ENCODE measurements at places on chromosomes 3 and 15.

GRCh38 chr3:27533718-27534573 is 49.8 kb upstream of the SLC4A7 start:
- DNase-seq, result peak; percentile 96

DNA sequence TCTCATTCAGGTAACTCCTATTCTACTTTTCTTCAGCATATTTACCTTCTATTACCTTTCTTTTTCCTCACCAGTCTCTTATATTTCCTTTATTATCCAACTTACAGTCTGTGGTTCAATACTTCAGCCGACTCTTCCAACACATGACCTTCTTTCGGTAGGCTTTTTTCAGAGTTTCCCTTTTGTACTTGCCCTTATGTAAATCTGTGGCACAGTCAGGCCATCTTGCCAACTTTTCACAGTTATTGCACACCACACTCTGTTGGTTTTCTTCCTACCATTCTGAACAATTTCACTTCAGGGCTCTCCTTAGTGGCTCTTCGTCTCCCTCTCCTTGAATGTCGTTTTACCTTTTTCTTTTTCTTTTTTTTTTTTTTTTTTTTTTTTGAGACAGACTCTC is 427.8 kb downstream of the LPP start:
- DNase-seq, result no peak

GRCh38 chr3:166697495-166697894 is 682.6 kb downstream of the ZBBX start:
- DNase-seq, result no peak

- no peak for DNase-seq
Observed at GRCh38 chr3:72548981-72549380, 299.3 kb downstream of the SHQ1 start.

- no peak for DNase-seq
Observed at GRCh38 chr3:9716801-9717555, 13.3 kb downstream of the CPNE9 start.

GRCh38 chr3:127369356-127369935 is 81.6 kb upstream of the PRR20G start:
- DNase-seq, result no peak

GRCh38 chr3:16898595-16899395 is 14.0 kb downstream of the PLCL2 start:
- DNase-seq, result no peak

- no peak for DNase-seq
Observed at GRCh38 chr3:49611719-49612118, 57.4 kb downstream of the BSN start.

DNA sequence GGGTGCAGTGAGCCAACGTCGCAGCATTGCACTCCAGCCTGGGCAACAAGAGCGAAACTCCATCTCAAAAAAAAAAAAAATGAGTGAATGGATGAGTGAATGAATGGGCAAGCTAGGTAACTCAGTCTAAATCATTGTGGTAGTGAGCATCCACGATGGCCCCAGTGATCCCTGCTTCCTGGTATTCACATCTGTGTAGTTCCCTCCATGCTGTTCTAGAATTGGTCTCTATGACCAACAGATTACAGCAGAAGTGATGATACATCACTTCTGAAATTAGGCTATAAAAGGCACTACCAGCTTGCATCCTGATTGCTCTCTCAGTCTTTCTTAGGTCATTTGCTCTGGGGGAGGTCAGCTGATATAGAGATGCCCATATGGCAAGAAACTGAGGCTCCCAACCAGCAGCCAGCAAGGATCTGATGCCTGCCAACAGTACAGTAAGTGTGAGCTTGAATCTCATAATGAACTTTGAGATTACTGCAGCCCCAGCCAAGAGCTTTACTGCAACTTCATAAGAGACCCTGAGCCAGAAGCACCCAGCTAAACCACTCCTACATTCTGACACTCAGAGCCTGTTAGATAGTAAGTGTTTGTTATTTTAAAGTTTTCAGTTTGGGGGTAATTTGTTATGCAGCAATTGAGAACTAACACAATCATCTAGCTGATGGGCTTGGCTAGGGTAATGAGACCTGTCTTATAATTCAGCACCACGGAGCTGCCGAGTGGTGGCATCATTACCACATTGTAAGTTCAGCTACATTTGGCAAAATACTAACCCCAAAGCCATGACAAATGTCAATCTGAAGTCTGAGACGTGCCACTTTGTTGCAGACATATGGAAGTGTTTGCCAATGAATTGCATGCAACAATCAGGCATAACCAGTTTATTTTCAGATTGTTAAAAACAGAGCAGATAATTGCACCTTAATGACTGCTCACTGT is 53.0 kb downstream of the KLHL6 start:
- DNase-seq, result no peak

- DNase-seq, result no peak
Observed at GRCh38 chr15:85621094-85621493, 173.6 kb downstream of the KLHL25 start.
